ENCODE measurements at places on chromosomes 7 and 10.

- no peak for DNase-seq
Observed at GRCh38 chr10:110498087-110498981, 627 bp downstream of the DUSP5 start.

DNA sequence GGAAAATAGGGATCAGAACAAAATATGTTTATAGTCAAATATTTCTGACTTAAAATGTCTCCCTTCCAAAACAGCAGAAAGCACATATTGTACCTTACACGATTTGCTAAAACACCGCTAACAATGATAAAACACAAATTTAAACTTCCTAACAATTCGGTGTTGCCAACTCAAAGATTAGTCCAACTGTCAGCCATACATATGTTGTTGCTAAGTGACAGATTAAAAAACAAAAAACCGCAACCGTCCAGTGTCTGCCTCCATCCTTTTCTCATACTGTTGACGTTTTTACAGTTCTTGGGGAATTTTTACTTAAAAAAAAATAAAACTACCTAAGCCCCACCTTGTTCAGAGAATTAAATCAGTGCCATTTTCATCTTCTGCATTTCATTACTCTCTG is 118.0 kb downstream of the RAB11FIP2 start:
- no peak for DNase-seq

GRCh38 chr10:99937630-99938029 is 72.1 kb downstream of the DNMBP start:
- DNase-seq = no peak

DNA sequence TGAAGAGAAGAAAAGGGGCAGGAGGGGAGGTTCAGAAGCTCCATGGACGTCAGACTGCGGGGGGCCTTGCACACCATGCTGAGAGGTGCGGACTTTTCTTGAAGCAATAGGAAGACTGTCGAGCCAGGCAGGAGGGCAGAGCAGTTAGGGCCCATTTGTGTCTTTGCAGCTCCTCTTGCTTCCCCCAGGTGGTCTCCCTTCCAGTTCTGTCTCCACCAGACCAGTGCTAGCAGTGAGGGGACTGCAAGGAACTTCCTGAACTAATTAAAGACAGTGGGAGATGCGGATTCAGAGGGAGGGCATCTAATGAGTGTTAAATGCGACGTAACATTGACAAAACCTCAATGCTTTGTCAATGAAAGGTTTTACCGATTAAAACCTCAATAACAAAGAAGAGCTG is 225.4 kb downstream of the USP6NL start:
- DNase-seq = no peak

- no peak for DNase-seq
Observed at GRCh38 chr7:131897790-131898165, 341.4 kb upstream of the PODXL start.

GRCh38 chr10:76082956-76083355 is 651.5 kb downstream of the LRMDA start:
- no peak for DNase-seq

DNA sequence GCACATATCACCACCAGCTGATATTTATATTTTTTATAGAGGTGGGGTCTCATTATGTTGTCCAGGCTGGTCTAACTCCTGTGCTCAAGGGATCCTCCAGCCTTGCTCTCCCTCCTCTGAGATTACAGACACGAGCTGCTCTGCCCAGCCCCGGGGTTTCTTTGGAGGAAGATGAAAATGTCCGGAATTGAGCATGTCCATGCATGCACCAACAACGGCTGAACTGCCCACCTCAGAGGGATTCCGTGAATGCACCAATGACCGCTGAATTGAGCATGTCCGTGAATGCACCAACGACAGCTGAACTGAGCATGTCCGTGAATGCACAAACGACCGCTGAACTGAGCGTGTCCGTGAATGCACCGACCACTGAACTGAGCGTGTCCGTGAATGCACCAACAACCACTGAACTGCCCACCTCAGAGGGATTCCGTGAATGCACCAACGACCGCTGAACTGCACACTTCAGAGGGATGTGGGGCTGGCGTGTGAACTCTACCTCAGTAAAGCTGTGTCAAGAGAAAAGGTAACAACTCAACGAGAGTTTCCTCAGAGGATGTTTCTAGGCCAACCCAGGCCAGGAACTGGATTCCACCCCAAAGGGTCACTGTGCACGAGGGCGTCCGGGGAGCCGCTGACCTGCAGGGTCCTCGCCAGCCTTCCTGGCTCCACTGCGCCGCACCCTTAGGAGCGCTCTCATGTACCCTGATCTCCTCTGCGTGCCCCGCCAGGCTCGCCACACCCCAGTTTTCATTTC is 34.9 kb upstream of the INPP5A start:
- no peak for DNase-seq

GRCh38 chr10:34780818-34781380 is 34.2 kb downstream of the PARD3 start:
- no peak for DNase-seq

GRCh38 chr7:131488361-131488760 is 68.1 kb downstream of the PODXL start:
- DNase-seq = no peak

DNA sequence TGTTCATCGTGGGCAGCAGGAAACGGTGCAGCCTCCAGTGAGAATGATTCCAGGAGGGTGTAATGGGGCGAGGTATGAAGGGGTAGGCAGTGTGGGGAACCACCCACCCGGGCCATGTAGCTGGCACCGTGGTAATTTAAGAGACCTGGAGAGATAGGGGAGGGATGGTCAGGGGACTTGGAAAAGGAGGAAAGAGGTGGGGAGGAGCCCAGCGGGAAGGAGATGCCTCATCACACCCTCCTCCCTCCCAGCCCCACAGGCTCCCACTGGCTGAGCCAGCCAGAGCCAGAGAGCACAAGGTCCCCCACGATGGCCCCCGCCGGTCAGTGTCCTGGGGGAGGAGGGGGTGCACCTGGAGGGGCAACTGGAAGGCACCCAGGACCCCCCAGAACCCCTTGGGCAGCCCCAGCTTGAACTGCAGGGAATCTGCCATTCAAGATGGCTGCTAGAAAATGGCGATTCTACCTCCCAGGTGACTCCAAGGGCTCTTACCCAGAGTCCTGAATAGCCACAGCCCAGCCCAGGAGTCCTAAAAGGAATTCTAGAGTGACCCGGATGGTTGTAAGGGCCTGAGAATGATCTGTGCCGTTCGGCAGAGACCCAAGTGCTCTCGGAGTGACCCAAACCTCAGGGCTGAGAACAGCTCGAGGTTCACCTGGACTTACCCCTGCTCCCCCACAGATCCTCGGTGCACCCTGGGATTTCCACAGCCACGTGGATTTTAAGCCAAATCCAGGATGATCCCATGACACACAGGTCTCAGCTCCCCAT is 28.8 kb downstream of the CALML3 start:
- DNase-seq = no peak

GRCh38 chr10:111129363-111129762 is 52.5 kb downstream of the ADRA2A start:
- DNase-seq = no peak

DNA sequence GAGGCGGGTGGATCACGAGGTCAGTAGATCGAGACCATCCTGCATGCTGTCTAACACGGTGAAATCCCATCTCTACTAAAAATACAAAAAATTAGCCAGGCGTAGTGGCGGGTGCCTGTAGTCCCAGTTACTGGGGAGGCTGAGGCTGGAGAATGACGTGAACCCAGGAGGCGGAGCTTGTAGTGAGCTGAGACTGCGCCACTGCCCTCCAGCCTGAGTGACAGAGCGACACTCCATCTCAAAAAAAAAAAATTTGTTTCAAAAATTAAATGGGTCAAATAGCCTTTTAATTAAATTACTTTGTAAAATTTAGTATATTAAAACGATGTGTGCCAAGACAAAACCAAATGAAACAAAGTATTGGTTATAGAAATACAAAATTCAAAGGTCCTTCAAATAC is 6.8 kb upstream of the MRC1 start:
- DNase-seq = no peak

GRCh38 chr10:28020993-28021982 is 22.4 kb upstream of the ODAD2 start:
- no peak for DNase-seq

DNA sequence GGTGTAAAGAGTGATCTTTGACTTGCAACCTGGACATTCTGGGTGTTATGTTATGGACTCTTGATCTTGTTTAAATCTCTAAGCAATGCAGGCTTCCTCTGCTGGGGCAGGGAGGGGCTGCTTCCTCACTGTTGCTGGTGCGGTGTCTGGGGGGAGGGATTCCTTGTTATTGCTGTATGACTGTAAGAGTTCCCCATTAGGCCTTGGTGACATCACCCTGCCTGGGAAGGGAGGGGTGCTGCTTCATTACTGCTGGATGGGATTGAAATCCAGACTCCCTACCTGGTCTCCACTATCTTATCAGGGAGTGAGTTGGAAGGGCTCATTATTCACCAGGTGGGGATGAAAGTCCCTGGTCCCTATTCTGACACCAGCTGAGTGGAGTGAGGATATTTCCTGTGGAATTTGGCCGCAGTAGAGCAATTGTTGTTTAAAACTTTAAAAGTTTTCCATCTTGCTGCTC is 8.8 kb downstream of the OGDH start:
- no peak for DNase-seq

- no peak for DNase-seq
Observed at GRCh38 chr10:84659027-84659426, 330.6 kb downstream of the CCSER2 start.

DNA sequence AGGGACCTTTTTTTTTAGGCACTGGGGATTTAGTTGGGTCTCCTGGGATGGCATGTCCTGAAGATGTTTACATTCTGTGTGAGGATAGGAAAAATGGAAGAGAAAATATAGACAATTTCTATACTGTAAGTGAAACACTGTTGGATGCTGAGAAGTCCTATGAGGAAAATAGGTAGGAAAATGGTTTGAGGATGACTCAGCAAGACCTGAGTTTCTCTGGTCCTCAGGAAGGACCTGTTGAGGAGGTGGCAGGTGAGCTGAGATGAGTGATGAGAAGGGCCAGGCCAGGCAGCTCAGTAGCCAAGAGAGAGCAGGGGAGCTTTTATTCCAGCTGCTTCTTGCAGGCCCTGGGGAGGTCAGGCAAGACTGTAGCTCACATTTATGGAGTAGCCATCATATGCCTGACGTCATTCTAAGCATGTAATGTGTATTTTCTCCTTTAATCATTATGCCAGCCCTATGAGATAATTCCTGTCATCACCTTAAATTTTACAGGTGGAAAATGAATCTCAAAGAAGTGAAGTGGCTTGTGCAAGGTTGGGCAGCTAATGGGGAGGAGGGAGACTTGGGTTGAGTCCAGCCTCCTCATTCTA is 19.1 kb upstream of the LRRC18 start:
- no peak for DNase-seq

DNA sequence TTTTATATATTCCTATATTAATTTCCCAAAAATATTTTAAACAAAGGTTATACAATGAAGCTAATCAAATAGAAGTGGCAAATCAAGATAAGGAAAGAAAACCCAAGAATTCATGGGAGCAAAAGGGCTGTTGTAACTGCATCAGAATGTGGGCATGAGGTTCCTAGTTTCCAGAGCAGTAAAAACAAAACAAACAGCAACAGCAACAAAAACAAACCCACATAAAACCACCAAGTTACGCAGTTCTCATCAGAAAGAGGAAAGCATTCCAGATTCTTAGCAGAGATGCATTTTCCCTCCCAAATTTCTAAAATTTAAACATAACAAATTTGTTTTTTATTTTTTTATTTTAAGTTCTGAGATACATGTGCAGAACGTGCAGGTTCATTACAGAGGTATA is 34.8 kb upstream of the MSMB start:
- DNase-seq = no peak

- DNase-seq = no peak
Observed at GRCh38 chr7:94313926-94314325, 80.8 kb upstream of the COL1A2 start.

DNA sequence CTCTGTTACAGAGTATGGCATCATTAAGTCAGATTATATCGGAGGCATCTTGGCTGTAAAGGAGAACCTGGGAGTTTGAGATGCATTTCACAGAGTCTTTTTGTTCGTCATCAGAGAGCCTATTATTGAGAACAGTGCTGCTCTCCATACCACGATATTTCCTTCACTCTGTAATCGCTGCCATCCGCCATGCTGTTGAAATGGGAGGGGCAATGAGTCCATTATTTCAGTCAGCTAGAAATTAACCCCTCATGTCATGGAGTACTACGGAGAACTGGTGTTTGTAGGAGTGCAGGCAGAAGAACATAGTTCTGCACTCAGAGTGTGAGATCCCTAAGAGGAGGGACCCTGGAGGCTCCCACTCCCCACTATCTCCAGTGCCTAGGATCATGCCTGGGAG is 59.2 kb downstream of the SLC16A12 start:
- DNase-seq = no peak

GRCh38 chr10:71075759-71076472 is 136.5 kb upstream of the UNC5B start:
- no peak for DNase-seq

GRCh38 chr10:124586142-124586541 is 124.5 kb downstream of the LHPP start:
- no peak for DNase-seq

GRCh38 chr7:96973986-96974385 is 31.4 kb upstream of the DLX6 start:
- DNase-seq = no peak

- no peak for DNase-seq
Observed at GRCh38 chr10:12025591-12025990, 17.0 kb downstream of the UPF2 start.

DNA sequence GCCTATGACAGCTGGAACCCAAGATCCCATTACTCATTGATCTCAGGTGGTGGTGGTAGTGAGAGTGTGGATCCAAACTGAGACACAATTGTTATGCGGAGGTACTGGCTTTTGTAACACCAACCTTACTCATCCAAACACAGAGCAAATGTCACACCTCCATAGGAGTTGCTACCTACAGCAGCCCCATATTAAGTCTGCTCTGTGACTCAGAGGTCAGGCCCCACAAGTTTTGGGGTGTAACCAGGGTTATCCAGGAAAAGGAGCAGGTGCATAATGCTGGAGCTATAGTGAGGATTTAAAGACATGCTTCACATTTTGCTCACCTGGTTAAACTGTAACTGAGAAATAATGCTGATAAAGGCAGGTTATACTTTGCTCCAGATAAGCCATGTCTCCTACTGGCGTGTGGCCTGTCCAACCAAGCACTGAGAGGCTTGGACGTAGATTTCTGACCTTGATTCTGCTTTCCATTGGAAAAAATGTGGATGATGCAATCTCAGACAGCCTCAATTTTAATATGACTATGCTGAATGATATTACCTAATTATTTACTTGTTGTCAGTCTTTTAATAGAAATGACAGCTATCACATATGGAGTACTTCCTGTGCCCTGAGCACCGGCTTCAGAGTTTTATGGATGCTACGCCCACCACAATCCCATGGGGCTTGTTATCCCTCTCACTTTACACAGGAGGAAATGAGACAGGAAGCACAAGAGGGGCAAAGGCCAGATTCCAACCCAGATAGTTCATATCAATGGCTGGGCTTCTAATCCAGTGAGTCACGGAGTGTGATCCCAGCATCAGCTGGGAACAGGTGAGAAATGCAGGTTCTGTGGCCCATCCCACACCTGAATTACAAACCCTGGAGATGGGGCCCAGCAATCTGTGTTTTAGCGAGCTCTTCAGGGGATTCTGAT is 181.3 kb downstream of the CHN2 start:
- no peak for DNase-seq
